Hematopoietic multipotent progenitor cell treated with erythropoietin and hydrocortisone succinate and interleukin-3 and kit ligand, for 4 days (in vitro differentiated cells): ENCODE measurements at places on chromosomes 16 and 17.
A peak's percentile ranks its signal among the peaks of the same experiment; 100 is the strongest.

DNA sequence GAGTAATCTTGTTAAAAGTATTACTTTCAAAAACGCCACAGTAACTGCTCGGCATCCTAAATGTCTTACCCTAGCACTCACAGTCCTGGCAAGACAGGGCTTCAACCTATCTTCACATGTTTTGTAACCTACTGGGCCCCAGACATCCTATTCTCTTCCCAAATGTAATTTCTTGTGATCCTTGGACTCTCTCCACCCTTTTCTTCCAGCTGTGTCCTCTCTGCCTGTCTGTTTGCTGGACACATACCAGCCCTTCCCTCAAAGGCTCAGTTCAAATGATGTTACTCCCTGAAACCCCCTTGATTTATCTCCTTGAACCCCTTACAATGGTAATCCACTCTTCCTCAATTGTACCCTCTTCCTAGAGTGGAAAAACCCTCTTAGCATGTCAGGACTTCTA lies 60.1 kb upstream of the CNEP1R1 start:
- no peak for DNase-seq

DNA sequence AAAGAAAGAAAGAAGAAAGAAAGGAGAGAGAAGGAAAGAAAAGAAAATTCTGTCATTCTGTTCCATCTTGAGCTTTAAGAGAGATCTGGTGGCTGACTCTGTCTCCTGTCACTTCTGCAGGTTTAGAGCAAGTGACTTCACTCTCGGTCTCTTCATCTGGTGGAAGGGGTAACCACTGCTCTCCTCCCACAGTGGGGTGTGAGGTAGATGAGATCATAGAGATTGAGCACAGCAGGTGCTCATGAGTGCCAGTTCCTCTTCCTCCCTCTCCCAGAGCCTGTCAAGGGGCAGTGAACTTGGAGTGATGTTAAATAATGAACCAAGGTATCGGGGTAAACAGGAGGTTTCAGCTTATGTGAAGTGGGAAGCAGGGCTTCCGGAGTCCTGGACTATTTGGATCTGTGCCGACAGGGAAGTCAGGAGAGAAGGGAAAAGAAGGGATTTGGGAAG lies 47.7 kb downstream of the BEAN1 start:
- peak; percentile 49 for DNase-seq

DNA sequence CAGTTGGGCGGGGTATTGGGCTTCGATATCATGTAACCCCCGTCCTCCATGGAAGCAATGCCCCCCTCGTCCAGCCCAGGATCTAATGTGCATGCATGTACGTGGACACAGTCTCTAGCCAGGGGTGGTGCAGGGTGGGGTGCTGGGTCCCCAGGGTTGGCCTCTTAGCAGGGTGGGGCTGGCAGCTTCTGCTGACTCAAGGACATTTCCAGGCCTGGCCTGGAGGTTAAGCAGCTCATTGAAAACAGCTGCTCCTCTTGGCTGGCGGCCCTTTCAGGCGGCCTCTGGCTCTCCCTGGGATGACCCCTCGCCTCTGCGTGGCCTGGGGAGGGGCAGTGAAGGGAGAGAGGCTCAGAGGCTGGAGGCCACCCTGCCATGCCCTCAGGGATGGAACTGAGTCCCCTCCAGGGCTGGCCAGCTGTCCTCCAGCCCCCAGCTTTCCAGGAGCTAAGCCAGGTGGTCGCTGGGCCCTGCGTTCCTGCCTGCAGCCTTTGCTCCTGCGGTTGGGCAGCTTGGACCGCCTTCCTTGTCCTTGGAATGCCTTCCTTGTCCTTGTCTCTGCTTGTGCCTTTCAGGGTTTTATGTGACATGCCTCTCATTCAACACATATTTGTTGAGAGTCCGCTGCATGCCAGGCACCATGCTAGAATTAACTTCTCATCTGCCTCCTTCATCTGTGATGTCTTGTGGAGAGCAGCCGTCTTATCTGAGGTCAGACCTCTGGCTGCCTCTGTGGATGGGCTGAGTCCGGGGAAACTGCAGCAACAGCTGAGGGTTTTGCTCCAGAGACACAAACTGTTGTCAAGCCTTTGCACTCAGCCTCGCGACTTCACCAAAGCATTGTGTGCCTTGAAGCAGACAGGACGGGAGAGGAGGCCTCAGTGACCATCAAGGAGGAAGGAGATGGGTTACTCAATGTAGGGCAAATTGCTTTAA lies 26.6 kb downstream of the MRC2 start:
- DNase-seq, result peak; percentile 72

- peak; percentile 98 for DNase-seq
Measured at GRCh38 chr16:57689762-57690558, 4.6 kb upstream of the DRC7 start.

DNA sequence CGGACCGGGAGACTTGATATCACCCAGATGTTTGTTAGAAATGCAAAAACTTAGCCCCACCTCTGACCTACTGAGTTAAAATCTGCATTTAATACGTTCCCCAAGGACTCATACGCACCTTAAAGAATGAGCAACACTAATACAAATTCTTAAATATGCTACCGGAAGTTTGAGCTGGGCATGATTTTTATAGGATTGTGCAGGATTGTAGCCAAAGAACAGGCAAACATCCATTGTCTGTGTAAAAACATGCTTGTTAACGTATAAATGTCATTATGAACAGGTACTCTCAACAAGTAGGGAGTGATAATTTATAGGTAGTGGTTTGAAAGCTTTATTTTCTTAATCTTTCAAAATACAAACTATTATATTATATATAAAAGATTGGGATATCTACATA lies 22.3 kb upstream of the COX10 start:
- DNase-seq, result no peak

- no peak for DNase-seq
Measured at GRCh38 chr17:64998436-64999190, 57.9 kb downstream of the GNA13 start.

GRCh38 chr17:33038740-33039139 lies 47.1 kb downstream of the SPACA3 start:
- DNase-seq, result peak; percentile 50

- DNase-seq, result no peak
Measured at GRCh38 chr16:73368715-73369114, 320.8 kb upstream of the ZFHX3 start.

DNA sequence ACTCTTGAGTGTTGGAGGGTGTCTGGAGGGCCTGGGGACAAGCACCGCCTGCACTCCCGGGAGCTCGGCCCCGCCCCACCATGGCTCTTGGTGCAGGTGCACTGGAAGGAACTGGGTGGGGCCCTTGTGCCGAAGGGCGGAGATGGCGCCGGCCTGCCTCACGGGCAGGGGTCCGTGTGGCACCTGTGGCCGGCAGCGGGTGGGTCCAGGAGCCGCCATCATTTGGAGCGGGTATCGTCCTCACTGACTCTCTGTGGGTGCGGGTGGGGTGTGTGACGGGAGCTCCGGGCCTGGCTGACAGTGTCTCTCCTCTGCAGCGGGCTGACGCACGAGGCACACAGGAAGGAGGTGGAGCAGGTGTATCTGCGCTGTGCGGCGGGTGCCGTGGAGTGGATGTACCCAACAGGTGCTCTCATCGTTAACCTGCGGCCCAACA lies 5.2 kb downstream of the METRNL start:
- no peak for DNase-seq

DNA sequence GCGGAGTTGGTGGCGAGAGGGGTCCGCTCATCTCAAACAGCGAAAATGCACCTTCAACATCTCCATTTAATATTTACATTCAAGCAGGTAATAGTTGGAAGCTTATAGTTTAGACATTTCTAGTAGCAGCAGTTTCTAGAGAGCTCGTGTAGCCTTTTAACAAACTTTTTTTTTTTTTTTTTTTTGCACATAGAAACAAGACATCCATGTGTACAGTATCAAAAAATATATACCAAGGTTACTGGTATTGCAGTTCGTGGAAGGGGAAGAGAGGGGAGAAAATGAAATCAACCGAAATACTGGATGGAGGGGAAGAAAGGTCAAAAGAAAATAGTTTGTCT lies 6.2 kb downstream of the CBX4 start:
- DNase-seq, result no peak

GRCh38 chr16:87434146-87434667 lies 42.1 kb downstream of the MAP1LC3B start:
- DNase-seq, result no peak

DNA sequence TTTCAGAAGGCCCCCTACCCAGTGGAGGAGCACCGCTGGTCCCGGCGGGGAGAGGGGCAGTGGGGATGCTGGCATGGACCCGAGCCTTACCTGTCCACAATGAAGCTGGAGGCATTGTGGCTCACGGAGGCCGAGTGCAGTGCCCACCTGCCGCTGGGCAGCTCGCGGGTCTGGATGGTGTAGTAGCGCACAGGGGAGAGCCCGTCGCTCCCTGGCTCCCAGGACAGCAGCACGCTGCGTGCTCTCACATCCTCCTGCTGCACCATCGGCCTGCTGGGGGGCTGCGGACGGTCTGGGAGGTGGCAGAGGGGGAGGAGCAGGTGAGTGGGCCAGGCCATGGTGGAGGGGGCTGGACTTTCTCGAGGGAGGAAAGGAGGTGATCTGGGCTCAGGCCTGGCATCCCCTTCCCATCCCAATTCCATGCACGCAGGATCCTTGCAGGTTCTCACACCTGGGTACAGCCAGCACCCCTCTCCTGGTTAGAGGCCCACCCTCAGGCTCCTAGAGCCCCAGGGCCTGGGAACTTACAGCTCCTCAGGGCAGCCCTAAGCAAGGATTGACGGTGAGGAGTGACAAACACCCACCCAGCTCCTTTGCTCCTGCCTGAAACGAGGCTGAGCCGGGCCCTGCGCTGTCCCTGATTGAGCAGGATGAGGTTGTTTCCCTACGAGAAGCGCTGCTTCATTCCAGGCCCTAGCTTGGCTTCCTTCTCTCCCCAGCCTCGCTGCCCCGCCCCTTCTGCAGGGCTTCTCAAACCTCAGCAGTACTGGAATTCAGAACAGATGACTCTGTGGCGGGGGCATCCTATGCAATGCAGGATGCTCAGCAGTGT lies 76.2 kb upstream of the CDC42EP4 start:
- no peak for DNase-seq

GRCh38 chr17:15893658-15894024 lies 51.3 kb upstream of the ADORA2B start:
- no peak for DNase-seq

DNA sequence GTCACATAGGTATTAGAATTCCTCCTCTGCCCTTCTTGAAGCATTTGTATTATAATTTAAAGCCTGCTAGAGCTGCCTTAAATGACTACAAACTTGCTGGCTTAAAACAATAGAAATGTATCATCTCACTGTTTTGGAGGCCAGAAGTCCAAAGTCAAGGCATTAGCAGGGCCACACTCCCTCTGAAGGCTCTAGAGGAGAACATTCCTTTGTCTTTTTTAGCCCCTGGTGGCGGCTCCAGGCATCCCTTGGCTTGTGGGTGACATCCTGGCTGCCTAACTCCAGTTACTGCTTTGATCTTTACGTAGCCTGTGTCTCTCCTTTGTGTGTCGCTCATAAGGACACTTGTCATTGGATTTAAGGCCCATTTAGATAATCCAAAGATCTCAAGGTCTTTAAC lies 186.6 kb upstream of the SALL1 start:
- DNase-seq, result no peak

- peak; percentile 29 for DNase-seq
Measured at GRCh38 chr16:9225527-9226316, 134.3 kb downstream of the HAPSTR1 start.

- no peak for DNase-seq
Measured at GRCh38 chr16:20397468-20398074, 7.0 kb downstream of the PDILT start.

GRCh38 chr17:59521465-59522126 lies 43.8 kb upstream of the DHX40 start:
- DNase-seq, result peak; percentile 71

DNA sequence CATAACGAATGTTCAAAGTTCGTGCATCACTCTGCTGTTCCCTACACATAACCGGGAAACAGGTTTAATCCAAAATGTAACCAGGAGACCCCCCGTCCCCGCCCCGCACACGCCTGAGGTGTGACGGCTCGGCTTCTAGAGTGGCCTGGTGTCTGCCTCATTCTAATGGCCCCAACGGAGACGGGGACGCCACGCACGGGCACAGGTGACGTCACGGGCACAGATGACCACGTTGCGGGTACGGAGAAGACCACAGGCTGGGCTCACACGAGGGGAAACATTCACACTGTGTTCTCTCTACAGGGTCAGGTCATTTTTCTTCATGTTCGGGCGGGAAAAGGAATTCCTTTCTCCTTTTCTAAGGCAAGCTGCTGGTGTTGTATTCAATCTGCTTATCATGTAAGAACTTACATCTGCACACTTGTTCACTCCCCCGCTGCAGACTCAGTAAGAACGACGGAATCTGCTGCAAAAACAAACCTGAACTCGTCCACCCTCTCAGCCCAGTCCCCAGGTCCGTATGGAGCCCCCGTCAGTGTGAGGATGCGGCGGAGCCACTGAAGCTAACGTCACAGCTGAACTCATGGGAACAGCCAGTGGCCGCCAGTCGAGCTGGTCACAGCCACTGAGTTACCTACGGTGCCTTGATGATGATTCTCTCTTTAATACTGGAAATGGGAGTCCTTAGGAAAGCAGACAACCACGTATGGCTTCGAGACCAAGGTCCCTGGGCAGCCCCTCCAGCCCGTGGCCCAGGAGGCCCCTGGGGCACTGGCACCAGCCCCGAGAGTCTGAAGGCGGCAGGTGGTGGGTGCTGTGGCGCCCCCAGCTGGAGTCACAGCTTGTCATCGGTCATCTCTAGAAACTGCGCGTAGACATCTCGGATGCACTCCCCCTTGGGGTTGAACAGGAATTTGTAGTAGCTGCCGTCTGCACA lies 32.9 kb downstream of the WDR45B start:
- DNase-seq, result no peak

- no peak for DNase-seq
Measured at GRCh38 chr16:31718998-31719397, 154.6 kb upstream of the ZNF267 start.

GRCh38 chr16:55832773-55833691 lies at the start of gene CES1:
Gene CES1, minus strand, starts transcription at chr16:55833096. Its CDS starts 41 bp downstream, at chr16:55833055.
- peak; percentile 32 for DNase-seq

- DNase-seq, result peak; percentile 74
Measured at GRCh38 chr16:88815901-88816589, 4.3 kb upstream of the APRT start.

- DNase-seq, result peak; percentile 89
Measured at GRCh38 chr17:37490022-37490587, 414 bp downstream of the DUSP14 start.

- no peak for DNase-seq
Measured at GRCh38 chr16:66325717-66326376, 40.6 kb upstream of the CDH5 start.

GRCh38 chr16:86427433-86427851 lies 82.9 kb upstream of the FOXF1 start:
- DNase-seq, result no peak

- no peak for DNase-seq
Measured at GRCh38 chr17:67422897-67423296, 45.8 kb downstream of the PITPNC1 start.
